Fibroblast of upper back skin (primary cell): ENCODE measurements at places on chromosomes 2 and 18.

- no peak for DNase-seq
Measured at GRCh38 chr2:162465430-162465829, 121.5 kb downstream of the GCA start.

- no peak for DNase-seq
Measured at GRCh38 chr18:53603276-53603675, 621.2 kb downstream of the MBD2 start.

DNA sequence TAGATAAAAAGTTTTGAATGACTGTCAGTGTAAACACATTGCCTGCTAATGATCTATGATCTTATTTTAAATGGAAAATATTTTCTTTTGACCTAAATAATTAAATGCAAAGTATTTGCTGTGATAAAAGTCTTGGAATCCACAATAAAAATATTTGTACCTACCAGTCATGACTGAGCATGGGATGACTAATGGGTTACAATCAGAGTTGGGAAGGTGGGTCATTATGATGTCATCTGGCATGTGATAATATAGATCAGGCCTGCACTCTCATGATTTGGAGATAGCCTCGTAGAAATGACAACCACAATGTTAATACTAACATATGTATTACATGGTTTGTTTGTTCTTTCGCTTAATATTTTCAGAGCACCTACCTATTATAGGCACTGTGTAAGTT is 848.8 kb upstream of the KLHL29 start:
- peak; percentile 38 for DNase-seq

DNA sequence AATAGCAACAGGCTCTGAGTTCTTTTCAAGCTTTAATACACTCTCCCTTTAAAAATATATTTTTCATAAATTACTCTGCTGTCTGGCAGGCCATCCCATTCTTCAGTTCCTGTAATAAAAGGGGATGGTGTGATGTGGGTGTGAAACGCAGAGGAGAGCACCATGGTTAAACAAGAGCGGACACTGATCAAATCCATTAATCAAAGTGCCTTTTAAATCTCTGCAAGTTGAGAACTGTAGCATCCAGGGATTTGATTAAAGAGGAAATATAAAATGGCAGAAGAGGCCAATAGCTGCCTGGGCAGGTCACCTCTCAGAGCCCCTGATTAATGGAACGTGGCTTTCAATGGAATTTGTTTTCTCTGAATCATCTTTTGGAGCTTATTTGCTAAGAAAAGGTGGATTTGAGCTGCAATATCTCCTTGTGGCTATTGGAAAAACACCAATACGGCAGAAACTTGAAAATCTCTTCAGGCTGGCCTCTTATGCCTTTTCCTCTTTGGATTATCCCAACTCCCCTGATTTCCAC is 96.9 kb downstream of the ACTR3 start:
- peak; percentile 56 for DNase-seq

DNA sequence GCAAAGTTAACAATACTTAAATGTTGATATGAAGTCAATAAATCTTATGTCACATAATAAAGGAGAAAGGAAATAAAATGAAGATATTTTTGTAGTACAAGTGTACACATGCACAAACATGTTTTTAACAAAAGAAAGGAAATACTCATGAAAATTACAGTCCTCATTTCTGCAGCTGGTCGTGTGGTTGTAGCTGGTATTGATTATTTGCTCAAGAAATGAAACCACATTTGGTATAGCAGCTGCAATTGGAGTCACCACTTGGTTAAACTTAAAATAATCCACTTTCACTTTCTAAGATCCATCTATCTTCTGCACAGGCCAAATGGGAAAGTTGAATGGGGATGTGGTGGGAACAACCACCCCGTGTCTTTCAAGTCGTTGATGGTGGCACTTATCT is 580.5 kb upstream of the NRXN1 start:
- DNase-seq, result no peak

GRCh38 chr2:128580988-128581848 is 262.6 kb upstream of the HS6ST1 start:
- no peak for DNase-seq

DNA sequence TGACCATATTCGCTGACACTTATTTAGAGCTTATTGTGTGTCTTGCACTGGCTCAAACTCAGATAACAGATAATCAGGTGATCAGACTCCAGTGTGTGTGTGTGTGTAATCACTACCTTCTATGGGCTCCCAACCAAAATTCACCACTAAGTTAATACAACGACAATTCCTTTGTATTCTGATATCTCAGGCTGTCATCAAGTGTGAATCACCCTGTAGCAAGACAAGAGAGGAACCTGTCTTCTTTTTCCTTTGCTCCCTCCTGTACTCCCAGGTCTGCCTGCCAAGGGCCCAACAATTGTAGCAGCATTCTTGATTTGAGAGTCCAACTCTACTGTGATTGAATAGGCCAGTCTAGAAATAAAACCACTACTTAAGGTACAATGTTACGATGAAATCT is 25.8 kb downstream of the ITGB6 start:
- DNase-seq, result no peak

DNA sequence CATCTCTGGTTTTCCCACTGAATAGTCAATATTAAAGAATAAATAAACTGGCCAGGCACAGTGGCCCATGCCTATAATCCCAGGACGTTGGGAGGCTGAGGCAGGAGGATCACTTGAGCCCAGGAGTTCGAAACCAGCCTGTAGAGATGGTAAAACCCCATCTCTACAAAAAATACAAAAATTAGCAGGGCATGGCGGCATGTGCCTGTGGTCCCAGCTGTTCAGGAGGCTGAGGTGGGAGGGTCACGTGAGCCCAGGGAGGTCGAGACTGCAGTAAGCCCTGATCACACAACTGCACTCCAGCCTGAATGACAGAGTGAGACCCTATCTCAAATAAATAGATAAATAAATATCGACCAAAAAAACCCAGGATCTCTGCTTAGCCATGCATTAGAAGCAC is 50.2 kb upstream of the BIN1 start:
- no peak for DNase-seq

GRCh38 chr2:38592951-38593350 is 9.8 kb downstream of the HNRNPLL start:
- DNase-seq, result peak; percentile 57

DNA sequence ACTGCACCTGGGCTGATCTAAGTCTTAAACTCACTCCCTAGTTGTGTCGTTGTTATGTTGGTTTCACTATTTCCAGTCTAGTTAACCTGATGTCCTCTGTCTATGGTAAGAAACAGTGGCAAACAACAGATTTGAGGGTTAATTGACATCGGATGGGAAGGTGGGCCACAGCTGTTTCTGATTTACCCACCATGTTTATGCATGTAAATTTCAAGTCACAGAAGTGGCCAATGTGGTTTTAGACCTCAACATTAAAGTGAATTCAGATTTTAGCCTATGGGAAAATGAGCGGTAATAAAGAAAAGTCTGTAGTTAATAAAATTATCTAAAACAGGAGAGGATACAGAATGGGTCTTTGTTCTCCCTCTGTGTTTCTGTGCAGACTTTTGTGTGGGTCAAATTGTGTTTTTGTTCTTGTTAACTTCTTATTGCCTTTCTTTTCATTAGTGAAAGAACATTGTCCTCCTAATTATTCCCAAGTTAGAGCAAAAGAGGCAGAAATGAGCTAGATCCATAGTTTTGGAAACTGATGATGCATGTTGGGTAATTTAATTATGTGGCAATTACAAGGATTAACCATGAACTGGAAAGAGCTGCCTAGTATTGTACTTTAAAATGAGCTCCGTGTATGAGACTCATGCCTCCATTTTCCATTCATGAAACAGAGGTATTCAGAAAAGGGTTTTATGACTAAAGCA is 83.2 kb downstream of the LAMA3 start:
- DNase-seq, result no peak

DNA sequence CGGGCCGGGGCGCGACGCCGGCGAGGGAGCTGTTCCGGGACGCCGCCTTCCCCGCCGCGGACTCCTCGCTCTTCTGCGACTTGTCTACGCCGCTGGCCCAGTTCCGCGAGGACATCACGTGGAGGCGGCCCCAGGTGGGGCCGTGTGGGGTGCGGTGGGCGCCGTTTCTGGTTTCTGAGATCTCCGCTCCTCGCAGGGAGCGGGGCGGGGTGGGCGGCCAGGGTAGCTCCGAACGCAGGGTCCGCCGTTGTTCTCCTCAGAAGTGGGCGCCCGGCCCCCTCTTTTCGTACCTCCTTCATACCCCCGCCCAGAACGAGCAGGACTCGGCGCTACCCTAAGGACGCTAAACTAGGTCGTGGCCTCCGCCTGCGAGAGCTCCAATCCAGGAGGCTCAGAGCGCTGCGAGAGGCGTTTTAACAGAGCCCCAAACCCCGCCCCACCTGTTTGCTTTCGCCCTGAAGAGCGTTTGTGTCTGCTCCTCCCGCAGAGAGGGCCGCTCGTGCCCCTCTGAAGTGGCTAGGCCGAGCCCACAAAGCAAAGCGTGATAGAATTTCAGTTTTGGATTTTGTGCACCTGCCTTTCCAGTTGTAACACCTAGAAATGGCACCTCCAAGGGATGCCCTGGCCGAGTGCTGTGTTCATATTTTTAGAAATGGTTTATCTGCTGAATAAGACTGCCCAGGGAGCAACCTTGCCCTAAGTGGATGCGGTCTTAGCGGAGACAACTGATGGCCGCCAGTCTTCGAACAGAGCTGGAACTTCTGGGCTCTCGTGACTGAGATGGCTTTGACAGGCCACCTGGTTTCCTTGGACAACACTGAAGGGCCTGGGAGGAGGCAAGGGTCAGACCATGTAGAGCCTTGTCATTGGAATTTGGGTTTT is 626 bp downstream of the CAPN10 start:
- no peak for DNase-seq

DNA sequence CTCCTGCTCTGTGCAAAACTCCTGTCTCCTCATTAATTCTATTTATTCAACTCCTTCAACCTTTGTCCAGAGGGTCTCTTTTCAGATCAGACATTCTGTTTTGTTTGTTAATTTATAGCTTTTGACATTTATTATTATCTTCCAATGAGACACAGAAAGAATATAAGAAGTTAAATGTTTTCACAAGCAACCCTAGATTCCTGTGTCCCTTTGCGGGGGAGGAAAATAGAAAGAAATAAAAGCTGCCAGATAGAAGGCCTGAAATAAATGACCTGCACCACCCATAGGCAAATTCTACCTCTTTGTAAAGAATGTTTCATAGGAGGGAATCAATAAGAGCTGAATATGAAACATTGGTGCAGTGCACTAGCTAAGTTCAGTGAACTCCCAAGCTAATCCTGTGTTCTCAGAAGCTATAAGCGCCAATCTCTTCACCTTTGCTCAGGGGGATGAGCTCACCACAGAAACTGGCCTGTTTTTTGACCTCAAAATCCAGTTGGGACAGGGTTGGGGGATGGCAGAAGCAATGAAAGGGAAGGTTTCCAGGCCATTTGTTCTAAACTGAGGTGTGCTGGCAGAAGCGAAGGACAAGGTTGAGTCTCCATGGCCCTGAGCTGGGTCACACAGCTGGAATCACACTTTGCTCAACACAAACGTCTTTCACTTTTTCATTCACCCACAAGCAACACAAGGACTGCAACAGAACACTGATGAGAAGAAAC is 258.6 kb downstream of the NRXN1 start:
- DNase-seq, result no peak

- peak; percentile 10 for DNase-seq
Measured at GRCh38 chr2:207692206-207693065, 19.0 kb upstream of the CCNYL1 start.

GRCh38 chr18:34921811-34922385 is 119.3 kb upstream of the MAPRE2 start:
- peak; percentile 12 for DNase-seq

- no peak for DNase-seq
Measured at GRCh38 chr18:4839639-4840038, 357.4 kb downstream of the AKAIN1 start.

DNA sequence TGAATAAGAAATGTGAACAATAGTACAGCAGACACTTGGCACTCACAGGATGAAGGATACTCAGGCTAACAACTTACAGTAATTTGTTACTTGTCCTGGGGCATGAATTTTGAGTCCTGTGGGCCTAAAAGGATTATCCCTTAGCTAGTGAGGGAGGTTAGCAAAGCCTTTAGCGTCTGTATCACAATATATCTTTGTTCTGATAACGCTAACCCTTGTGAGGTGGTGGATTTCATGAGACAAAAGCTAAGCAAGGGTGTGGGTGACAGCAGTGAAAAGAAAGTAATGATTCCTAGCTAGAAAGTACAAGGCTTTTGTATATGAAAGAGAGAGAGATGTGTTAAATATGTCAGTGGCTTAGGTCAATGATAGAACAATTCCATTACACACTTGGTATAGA is 46.8 kb upstream of the TTC21B start:
- no peak for DNase-seq

GRCh38 chr2:44362207-44363015 is 664 bp downstream of the CAMKMT start:
- peak; percentile 41 for DNase-seq

GRCh38 chr2:52128081-52128480 is 1096.1 kb upstream of the NRXN1 start:
- no peak for DNase-seq

- no peak for DNase-seq
Measured at GRCh38 chr2:228355897-228356296, 174.4 kb upstream of the SPHKAP start.

- DNase-seq, result no peak
Measured at GRCh38 chr2:240432430-240432819, 3.0 kb upstream of the GPC1 start.

- DNase-seq, result peak; percentile 58
Measured at GRCh38 chr2:219459460-219460311, 25.0 kb downstream of the SPEG start.

DNA sequence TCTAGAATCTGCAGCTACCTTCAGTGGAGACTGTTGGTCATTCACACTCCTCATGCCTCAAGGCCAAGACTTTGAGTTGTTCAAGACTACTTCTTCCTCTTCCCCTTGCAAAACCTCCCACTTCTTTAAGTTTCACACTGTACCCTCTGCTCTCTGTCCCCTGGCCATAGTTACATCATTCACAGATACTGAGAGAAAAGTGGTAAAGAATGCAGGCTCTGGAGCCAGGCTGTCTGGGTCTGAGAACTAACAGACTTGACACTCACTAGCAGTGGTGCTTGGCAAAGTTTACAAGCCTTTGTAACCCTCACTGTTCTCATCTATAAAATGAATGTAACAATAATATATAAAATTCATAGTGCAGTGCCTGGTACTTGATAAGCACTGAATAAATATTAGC is 61.8 kb downstream of the CDH20 start:
- no peak for DNase-seq
